ENCODE measurements at places on chromosomes 7 and 10.

DNA sequence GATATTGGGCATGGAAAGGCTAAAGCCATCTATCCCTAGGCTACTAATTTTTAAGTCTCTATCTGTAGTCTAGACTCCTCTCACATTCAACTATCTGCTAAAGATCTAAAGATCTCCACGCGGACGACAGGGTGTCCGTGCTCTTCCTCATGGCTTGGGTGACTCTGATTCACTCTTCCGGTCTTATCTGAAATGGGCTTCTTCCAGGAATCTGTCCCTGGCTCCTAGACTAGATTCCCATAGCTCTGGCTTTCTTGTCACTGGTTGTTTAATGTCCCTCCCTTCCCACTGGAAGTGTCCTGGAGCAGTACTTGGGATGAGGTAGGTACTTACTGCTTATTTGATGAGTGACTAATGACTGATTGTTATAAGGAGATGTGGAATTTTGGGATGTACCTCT, 62.0 kb upstream of the PODXL start:
- DNase-seq: no peak

GRCh38 chr7:54333952-54334351, 208.2 kb upstream of the VSTM2A start:
- DNase-seq: no peak

- no peak for DNase-seq
Measured at GRCh38 chr10:28551086-28551485, 18.2 kb downstream of the WAC start.

- no peak for DNase-seq
Measured at GRCh38 chr7:2576742-2577491, 18.1 kb downstream of the IQCE start.

DNA sequence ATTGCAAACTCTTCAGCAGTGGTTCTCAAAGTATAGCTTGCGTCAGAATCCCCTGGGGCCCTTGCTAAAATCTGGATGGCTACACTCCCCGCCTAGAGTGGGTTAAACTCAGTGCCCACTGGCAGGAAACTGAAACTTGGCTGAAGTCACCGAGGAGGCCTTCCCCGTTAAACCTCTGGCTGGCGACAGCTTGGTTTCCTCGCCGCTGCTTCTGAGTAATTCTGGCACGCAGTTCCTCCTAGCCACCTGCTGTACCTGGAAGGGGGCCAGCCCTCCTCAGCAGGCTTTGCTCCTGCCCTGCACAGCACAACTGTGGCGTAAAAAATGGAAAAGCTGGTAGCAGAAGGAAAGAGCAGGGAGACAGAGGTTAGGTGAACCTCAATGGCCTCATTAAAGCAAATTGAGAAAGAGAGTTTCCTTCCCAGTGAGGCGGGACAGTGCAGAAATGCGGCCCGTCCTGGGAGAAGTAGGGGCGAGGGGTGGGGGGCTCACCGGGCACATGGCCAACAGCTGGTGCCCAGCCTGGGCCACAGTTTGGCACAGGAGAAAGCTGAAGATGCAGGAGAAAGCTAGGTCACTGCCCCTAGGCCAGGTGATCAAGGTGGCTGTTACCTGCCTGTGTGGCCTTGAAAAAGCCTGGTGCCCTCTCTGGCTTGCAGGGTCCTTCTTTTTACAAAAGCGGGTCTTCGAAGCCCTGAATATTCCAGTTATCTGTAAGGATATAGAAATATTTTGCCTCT, 46.6 kb downstream of the ALOX5 start:
- peak; percentile 13 for DNase-seq

GRCh38 chr10:37269554-37270256, 144.3 kb downstream of the ANKRD30A start:
- no peak for DNase-seq

DNA sequence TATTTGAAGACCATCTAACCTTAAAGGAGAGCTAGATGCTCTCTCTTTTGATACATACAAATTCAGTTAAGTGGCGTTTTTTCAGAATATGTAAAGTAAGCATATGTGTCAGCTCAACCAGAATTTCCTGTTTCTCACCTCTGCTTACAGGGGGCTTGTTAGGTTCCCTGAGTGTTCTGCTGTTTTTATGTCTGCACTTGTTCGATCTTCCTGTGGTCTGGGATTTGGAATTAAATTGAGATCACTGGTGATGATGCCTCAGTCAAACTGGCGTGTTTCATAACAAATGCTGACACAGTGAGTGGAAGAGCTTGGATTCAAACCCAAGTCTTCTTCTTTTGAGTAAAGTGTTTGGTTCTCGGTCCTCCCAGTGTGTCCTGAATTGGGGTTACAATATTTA, 348.3 kb upstream of the AKR1E2 start:
- no peak for DNase-seq

GRCh38 chr10:124227988-124228387, 134.6 kb upstream of the CHST15 start:
- DNase-seq: no peak

- no peak for DNase-seq
Measured at GRCh38 chr7:139043823-139044812, 8.3 kb upstream of the ZC3HAV1L start.

GRCh38 chr7:157709531-157710251, 372.9 kb downstream of the DNAJB6 start:
- DNase-seq: no peak

- no peak for DNase-seq
Measured at GRCh38 chr7:96870185-96870584, 135.2 kb upstream of the DLX6 start.

GRCh38 chr10:80350251-80350650, 6.3 kb downstream of the DYDC1 start:
- no peak for DNase-seq

DNA sequence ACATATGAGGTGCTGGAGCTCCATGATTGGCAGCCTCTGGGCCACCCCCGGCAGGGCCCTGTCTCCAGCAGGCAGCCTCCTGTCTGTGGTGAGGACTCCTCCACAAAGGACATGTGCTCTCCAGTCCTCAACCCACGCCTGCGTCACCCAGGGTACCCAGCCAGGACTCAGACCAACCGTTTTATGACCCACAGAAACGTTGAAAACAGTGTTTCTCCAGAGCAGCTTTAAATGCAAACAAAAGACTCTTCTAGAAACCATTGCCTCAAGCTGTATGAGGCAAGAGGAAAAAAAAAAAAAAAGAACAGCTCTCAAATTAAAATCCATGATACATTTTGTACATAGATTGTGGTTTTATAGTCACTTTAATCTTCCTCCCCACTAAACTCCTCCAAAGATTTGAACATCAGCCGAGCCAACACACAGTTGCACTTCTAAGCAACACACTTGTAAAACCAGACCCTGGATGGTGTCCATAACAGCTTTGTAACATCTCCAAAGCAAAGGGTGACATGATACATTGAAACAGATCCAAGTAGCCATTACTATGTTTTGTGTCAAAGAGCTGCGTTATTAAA, 175.0 kb upstream of the LYZL2 start:
- DNase-seq: no peak

DNA sequence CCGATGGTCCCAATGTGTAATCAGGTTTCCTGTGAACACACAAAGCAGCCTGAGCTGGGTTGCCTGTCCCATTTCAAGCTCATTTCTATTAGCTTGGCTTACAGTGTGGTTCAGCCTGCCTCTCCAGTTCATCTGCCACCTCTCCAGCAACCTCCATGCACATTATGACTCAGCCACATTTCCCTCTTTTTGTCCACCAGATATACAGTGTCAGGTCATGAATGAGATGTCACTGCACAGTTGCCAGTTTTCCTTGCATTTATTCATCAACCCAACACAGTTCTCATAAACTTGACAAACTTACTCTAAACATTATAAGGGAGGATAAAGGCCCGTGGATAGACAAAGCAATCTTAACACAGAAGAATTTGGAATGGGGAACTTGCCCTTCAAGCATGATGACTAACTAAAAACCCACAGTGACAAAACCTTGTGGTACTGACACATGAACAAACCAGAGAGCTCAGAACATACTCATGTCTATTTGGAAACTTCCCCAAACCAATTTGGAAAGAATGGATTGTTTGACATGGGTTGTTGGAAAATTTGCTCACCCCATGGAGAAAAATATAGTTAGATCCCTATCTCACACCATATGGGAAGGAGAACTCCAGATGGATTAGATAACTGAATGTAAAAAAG, 2.5 kb upstream of the CFAP58 start:
- DNase-seq: no peak

GRCh38 chr10:97534746-97535367, 36.1 kb downstream of the UBTD1 start:
- no peak for DNase-seq

DNA sequence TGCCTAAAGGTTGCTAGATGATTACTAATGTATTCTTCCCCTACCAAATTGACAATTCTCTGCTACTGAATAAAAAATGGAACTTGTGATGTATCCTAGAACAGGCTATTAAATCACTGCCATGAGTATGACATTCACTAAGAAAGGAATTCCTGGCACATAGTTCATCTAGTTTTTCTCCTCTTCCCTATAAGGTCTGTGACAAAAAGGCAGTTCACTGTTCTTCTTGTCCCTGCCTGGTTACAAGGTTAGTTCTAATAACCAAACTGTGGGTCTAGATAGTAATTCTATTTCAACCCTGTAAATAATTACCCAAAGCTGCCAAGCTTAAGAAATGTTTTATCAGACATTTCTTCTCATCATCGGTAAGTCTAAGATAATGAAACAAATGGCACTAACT, 245.6 kb downstream of the BICC1 start:
- no peak for DNase-seq

DNA sequence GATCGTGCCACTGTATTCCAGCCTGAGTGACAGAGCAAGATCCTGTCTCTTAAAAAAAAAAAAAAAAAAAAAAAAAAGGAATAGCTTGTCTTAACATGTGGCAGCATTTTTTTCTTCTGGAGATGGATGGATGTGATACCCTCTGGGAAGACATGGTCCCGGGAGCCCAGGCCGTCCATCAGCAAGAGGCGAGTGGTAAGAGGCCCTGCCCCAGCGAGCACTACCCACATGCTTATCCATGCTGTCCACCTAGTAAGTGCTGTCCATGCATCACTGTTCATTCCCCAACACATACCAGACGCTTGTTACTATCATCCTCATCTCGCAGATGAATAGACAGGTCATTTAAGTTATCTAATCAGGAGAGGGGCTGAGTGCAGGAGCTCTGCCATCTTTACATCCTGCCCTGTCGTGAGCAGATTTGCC, 12.9 kb downstream of the ATP6V1F start:
- DNase-seq: no peak

GRCh38 chr7:38709123-38709522, 78.0 kb upstream of the AMPH start:
- no peak for DNase-seq

GRCh38 chr10:23870651-23871610, 338.0 kb upstream of the KIAA1217 start:
- no peak for DNase-seq

GRCh38 chr7:92266415-92267241, 20.9 kb downstream of the ANKIB1 start:
- no peak for DNase-seq

DNA sequence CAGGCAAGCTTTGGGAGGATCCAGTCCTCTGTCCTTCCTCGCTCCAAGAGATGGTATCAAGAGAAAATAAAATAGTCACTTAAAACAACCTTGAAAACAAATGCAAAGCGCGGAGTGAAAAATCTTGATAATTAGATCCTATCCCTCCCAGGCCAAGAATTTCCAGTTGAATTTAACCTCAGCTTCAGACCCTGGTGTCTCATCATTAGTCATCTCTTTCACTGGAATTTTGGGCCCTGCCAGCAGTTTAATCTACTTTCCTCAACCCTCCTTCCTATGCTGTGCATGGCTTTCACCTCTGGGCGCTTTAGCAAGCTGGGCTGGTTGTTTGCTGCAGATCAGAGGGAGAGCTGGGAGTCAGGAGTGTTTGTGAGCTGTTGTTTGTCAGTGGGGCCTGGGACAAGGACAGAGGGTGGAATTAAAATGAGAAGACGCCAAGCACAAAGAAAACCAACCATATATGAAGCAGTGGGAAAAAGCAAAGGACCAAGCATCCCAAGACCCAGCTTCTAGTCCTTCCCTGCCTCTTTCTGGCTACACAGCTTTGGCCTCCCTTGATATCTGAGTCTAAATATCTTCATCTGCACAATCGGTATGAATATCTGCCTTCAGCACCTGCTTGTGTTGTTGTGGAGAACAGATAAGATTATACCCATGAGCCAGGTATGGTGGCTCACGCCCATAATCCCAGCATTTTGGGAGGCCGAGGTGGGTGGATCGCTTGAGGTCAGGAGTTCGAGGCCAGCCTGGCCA, 13.5 kb downstream of the MYOF start:
- no peak for DNase-seq

DNA sequence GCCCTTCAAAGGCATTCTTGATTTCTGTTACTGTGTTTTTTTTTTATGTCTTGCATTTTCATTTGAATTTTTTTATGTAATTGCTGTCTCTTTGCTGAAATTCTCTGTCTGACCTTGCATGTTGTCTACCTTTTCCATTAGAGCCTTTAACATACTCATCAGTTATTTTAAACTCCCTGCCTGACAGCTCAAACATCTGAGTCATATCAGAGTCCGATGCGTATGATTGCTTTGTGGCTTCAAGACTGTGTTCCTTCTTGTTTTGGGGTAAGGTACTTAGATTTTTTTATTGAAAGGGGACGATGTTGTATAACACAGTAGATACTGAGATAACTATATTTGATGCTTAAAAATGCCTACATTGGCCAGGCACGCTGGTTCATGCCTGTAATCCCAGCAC, 9.7 kb upstream of the TARP start:
- DNase-seq: no peak

DNA sequence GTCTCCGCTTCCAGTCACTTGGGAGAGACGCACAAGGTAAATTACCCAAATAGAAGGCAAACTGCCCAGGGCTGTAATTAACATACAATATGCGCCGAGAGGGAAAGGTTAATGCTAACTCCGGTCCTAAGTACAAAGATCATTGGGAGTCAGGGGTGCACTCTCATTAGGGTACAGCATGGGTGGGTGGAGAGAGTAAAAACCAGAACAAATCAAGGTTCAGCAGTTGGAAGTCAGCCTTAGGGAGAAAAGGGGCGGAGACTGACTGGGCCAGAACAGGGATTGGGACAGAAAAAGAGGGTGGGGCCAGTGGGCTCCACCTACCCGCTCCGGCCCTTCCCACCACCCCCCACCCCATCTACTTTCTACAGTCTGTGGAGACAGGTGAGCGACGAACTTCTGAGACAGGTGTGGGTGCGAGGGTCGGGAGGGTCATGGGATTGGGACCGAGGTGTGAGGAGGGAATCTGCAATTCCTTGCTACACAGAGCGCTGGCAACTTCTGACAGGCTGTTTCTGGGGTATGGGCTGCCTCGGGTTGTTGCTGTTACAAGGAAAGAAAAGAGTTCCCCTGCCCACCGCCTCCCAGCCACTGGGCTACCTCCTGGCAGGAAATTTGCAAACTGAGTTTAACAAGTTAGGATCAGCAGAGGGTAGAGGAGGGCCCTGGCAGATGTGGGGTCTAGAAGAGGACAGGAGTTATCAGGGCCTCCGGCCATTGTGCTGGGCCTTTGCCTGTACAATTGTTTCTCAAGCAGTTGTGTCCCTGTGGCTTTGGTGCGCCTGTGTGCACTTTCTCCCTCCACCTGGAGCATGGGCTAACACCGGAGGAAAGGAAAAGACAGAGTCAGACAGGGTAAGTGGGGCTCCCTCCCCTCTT, at the start of gene TMEM139:
TMEM139 (plus strand) TSS at position 368 of the 879 bp plus-strand sequence. CDS start 1,000 bp downstream, outside the sequence.
- DNase-seq: no peak

- DNase-seq: no peak
Measured at GRCh38 chr10:62054408-62054807, 152.9 kb downstream of the ARID5B start.
